SJCRH30 (cell line): ENCODE measurements at places on chromosomes 3 and 15. TPM values are rescaled to one million over a fixed set of nuclear protein-coding genes. Genes with fewer than 3 reads are reported as not detected.

The PTH1R gene
- total RNA-seq, result 6.6 and 6.7 TPM in 2 replicates

The CCR1 gene
- not detected in 2 replicates for total RNA-seq

DNA sequence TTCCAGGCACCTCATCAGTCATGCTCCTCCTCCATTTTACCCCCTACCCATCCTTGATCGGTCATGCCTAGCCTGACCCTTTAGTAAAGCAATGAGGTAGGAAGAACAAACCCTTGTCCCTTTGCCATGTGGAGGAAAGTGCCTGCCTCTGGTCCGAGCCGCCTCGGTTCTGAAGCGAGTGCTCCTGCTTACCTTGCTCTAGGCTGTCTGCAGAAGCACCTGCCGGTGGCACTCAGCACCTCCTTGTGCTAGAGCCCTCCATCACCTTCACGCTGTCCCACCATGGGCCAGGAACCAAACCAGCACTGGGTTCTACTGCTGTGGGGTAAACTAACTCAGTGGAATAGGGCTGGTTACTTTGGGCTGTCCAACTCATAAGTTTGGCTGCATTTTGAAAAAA, 52.6 kb downstream of the CAPN3 start:
- no peak for DNase-seq

- no peak for DNase-seq
Observed at GRCh38 chr3:110077093-110077492, 739.7 kb upstream of the DPPA4 start.

- DNase-seq, result peak; percentile 64
Observed at GRCh38 chr15:73325191-73325861, 43.4 kb downstream of the HCN4 start.

- no peak for DNase-seq
Observed at GRCh38 chr15:51496246-51496645, 126.3 kb downstream of the DMXL2 start.

- DNase-seq, result no peak
Observed at GRCh38 chr3:72696815-72697214, 151.4 kb downstream of the SHQ1 start.
